Hepatic stellate cell (primary cell): ENCODE measurements at places on chromosomes 6 and 20.

DNA sequence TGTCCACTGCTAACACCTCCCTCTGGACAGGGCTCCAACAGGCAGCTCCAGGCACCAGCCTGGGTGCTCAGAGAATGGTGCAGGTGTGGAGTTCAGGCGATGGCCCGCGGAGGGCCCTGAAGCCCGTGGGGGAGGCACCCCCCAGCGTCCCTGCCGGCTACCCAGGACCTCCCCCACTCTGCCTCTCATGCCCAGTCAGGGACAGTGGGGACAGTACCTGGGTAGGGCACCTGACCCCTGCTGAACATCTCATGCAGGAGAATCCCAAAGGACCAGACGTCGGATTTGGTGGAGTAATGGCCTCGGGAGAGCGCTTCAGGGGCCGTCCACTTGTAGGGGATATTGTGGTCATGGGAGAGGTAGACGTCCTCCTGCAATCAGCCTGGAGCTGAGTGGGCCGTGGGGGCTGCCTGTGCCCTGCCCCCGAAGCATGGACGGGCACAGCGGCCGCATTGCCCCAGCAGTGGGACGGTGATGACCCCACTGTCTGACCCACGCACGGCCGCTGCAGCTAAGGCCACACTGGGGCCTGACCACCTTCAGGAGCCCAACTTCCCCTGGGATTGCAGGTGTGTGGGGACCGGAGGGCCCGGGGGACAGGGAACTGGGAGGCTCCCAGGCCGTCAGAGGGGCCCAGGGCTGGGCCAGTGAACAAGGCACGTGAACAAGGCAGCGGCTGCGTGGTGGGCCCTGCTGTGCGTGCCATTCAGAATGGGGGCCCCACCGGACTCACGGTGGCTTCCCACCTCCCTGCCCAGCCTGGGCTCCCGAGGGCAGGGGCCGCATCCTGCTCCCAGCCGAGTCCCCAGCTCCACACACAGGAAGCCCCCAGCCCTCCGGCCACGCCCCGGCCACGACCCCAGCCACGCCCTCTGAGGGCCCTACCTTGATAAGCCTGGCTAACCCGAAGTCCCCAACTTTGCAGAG, 7.1 kb downstream of the PTK6 start:
- DNase-seq: no peak

DNA sequence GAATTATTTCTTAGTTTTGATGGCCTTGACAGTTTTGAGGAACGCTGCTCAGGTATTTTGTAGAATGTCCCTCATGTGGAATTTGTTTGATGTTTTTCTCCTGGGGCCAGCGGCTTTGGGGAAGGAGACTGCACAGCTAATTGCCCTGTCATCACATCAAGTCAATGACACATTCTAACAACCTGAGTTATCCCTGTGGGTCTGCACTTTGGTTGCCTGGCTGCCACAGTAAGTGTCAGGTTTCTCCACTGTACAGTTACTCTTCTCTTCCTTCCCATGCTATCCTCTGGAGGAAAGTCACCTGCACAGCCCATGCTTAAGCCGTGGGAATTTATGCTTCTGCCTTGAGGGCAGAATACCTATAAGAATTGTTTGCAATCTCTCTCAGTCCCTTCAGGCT, 1.4 kb upstream of the TREML4 start:
- no peak for DNase-seq

DNA sequence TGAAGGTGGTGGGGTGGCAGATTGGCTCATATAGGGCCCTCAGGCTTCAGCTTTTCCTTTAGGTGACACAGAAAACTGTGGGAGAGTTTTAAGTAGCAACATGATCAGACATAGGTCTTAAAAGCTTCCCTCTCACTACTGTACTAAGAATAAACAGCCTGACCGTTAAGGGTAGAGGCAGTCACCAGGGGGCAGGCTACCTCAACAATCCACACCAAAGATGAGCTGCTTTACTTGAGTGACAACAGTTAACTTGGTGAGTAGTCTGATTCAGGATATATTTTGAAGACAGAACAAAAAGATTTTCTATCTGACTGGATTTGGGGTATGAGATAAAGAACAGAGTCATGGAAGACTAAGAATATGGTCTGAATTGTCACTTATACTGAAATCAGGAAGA, 193.1 kb upstream of the SHLD1 start:
- DNase-seq: peak; percentile 29

- DNase-seq: no peak
Observed at GRCh38 chr6:80622641-80623040, 516.2 kb downstream of the BCKDHB start.

DNA sequence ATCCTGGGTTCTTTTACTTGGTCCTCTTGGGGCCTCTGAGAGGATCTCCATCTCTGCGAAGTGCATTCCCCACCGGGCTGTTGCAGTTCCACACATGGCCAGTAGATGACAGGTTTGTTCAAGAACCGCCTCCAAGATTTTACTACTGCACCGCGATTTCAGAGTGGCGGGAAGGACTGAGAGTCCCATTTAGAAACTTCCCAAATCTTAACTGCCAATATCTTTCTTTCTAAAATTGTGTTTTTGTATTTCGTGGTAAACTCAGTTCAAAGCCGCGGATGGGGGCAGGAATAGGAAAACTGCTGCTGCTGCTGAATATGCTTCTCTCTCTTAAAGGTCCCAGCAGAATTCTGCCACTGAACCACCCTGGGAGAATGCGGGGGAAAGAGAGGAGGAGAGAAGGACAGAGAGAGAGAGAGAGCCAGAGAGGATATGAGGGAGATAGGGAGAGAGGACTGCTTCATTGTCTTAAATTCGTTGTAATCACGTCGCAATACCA, 8.6 kb upstream of the BTNL2 start:
- peak; percentile 48 for DNase-seq

GRCh38 chr20:63225082-63225454, 9.1 kb upstream of the YTHDF1 start:
- no peak for DNase-seq

- DNase-seq: no peak
Observed at GRCh38 chr6:1382883-1383728, 6.3 kb upstream of the FOXF2 start.

- DNase-seq: no peak
Observed at GRCh38 chr20:14401479-14402138, 64.2 kb upstream of the FLRT3 start.

GRCh38 chr6:11732036-11732631, 46.5 kb downstream of the ADTRP start:
- DNase-seq: peak; percentile 81

GRCh38 chr6:45625191-45625664, 247.5 kb upstream of the SUPT3H start:
- peak; percentile 35 for DNase-seq

DNA sequence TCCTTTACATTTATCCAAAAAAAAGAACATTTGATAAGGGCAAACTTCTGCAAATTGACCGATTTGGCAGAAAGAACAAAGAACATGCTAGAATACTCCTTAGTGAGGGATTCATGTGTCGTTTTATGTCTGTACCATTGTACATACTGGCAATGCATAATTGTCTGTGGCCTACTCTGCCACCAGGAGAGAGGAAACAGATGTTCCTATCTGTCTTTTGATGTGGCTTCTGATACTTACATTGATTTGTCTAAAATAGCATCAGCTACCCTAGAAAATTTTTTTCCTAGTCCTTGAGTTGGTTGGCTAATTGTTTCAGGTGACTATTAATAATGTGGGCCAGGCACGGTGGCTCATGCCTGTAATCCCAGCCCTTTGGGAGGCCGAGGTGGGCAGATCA, 654.1 kb downstream of the KIF16B start:
- no peak for DNase-seq

GRCh38 chr6:46923476-46923875, 1.7 kb upstream of the ADGRF5 start:
- no peak for DNase-seq

DNA sequence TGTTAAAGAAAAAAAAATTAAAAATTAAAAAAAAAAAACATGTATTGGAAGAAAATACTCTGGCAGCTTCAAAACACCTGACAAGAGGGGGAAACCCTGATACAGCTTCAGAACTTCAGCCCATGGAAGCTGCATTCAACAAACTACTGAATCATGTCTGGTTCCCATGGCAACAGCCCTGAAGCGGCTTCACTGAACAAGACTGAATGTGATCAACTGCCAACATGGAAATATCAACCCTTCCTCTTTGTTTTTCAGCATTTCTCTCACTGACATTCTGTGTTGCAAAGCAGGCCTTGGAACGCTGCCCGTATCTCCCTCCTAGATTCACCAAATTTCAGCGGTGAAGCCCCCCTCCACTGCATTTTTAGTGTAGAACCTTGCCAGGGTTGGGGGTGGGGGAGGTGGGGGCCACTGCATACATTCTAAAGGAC, 91.3 kb upstream of the SHLD1 start:
- DNase-seq: peak; percentile 42

DNA sequence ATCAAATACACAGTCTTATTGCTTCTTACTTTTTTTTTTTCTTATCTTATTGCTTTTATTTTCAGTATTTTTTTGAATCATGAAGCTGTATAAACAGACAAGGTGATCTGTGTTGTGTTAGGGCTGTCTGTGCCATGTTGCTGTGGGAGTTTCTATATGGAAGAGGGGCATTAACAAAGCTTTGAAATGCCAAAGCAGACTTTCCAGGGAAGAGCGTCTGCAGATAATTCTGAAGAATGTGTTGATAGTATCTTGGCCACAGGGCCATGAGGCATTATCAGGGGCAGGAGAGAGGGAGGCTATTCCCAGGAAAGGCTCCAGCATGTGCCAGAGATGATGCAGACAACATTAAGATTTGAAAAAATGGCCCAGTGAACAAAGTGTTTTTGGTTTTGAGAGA, 354.5 kb downstream of the UTRN start:
- no peak for DNase-seq

GRCh38 chr20:43726811-43727338, at the start of gene GTSF1L:
TSS of gene GTSF1L (minus strand) at chr20:43727002. CDS start at chr20:43726694, 308 bp downstream.
- DNase-seq: no peak

GRCh38 chr20:63808964-63809674, 21.9 kb downstream of the ZBTB46 start:
- no peak for DNase-seq

GRCh38 chr20:35039146-35039545, 53.5 kb downstream of the TRPC4AP start:
- no peak for DNase-seq

GRCh38 chr6:93787841-93788240, 368.5 kb upstream of the EPHA7 start:
- DNase-seq: no peak

DNA sequence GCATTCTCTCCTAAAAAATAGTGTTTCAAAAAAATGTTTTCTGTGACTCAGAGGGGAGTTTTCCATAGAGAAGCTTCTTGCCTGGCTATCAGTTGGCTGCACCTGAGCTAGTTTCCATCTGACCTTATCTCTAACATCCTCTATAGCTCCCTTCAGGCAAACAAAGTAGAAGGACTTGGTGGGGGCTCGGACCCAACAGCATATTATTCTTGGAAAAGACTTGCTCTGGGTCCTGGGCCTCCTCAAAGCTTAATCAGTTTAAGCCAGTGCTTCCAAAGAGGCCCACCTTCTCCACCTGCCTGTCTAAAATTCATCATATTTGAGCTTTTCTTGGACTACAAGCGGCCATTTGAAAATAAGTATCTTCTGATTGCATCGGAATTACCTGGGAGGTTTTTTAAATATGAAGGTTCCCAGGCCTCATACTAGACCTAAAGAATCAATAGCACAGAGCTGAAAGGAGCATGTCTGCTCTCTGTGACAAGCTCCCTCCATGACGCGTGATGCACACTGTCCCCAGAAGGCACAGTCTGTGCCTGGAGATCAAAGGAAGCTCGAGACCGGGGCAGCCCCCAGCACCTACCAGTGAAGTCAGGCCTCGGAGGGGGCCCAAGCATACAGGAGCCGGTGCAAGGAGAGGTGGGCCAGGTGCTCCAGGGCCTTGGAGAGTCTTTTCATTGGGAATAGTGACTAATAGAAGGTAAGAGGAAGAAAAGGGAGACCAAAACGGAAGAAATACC, 80.6 kb upstream of the HIVEP1 start:
- DNase-seq: no peak

DNA sequence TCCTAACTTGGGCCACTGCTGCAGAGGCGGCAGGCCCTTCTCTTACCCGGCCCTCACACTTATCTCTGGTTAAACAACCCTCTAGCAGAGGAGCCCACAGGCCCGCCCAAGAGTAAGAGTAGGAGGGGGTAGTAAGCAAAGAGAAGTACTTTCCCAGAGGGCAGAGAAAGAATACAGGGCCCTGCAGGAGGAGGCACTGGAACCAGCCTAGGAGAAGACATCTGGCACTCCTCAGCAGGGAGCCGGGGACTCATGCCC, 10.1 kb downstream of the MTCH1 start:
- no peak for DNase-seq

DNA sequence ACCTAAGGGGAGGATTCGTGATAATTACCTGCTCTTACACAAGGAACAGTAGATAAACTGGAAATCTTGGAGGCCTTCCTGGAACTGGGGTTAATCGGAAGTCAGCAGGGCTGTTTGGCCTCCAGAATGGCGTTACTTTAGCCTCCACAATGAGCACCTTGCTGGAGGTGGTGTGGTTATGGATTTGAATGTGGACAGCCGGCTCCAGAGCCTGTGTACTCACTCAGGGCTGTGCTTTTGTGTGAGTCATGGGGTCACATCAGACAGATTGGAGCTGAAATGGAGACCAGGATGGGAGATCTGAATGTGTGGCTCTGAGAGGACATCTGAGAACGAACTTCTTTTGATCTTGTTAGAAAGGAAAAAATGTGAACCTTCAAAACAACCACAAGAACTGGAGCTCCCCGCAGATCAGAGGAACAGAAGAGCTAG, 30.4 kb downstream of the IGF2R start:
- DNase-seq: no peak

GRCh38 chr6:30913721-30914075, 340 bp upstream of the VARS2 start:
- no peak for DNase-seq

- no peak for DNase-seq
Observed at GRCh38 chr6:71419217-71420094, 130.8 kb downstream of the OGFRL1 start.

DNA sequence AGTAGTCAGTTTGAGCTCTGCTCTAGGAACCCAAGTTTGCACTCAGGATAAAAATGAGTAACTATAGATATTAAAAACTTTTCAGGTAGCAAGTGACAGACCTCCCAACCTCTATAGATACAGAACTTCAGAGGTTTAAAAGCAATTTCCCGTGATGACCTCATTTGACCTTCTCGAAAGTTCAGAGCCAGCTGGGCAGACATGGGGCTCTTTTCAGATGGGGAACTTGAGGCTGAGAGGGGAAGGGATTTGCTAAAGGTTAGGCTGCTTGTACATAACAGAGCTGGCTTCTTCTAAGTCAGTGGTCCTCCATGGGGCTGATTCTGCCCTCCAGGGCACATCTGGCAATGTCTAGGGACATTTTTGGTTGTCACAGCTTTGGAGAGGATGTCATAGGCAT, 58.8 kb upstream of the ZNF831 start:
- DNase-seq: no peak

DNA sequence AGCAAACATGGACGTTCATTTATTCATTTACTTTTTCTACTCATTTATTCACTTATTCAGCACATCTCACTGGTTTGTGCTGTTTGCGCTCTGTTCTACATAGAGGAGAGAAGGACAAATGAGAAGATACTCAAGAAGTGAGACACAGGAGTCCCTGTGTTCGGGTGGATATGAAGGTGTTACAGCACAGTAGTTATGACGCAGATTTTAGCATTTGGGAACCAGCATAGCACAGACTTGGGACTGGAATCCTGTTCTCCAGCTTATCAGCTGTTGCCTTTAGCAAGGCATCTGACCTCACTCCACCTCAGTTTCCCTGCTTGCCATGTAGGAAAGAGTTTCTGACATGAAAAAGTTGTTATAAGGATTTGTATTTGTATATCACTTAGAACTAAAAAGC, 430.1 kb downstream of the MAFB start:
- DNase-seq: no peak
